Immature natural killer cell (primary cell): ENCODE measurements at places on chromosomes 1 and 21.

GRCh38 chr21:43758811-43759210, 17.3 kb downstream of the CSTB start:
- DNase-seq: no peak
- H3K27ac ChIP-seq: no peak overlapping the region
- H3K27me3 ChIP-seq: no peaks in the 10 kb centered on the region
- no peak overlapping the region for H3K4me3 ChIP-seq

GRCh38 chr1:223289621-223290020, 74.4 kb downstream of the SUSD4 start:
- H3K4me3 ChIP-seq: no peak overlapping the region
- H3K27ac ChIP-seq: no peak overlapping the region
- H3K36me3 ChIP-seq: no peaks in the 10 kb centered on the region
- H3K4me1 ChIP-seq: no peaks in the 10 kb centered on the region
- peaks cover 4% of the 10 kb centered on the region for H3K27me3 ChIP-seq

DNA sequence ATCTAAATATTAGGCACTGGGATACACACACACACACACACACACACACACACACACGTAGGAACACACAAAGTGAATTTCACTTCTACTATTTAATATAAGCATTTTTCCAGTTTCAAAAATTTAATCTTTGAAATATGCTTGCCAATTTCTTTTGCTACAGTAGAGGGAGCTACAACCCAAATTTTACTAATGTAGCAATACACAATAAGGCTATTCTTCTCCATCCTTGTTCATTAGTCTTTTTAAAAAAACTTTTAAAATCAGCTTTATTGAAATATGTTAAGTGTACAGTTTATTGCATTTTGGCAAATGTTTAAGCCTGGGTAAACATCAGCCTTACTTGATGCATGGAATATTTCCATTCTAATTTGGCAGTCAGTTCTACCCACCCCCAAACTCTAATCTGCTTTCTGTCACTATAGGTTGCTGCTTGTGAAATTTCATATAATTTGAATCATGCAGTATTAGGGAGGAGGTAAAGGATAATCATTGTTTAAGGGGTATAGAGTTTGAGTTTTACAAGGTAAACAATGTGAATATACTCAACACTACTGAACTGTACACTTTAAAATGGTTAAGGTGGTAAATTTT, 93.0 kb upstream of the TENT5C start:
- peak; percentile 14 for DNase-seq
- H3K4me1 ChIP-seq: no peaks in the 10 kb centered on the region
- no peak overlapping the region for H3K4me3 ChIP-seq
- H3K27ac ChIP-seq: no peak overlapping the region

GRCh38 chr1:1959459-1959839, 40.4 kb upstream of the TMEM52 start:
- no peaks in the 10 kb centered on the region for H3K36me3 ChIP-seq
- no peak for DNase-seq
- H3K27me3 ChIP-seq: peaks cover 14% of the 10 kb centered on the region
- no peak overlapping the region for H3K27ac ChIP-seq
- H3K4me3 ChIP-seq: no peak overlapping the region

- DNase-seq: no peak
- H3K4me3 ChIP-seq: no peak overlapping the region
- H3K27ac ChIP-seq: no peak overlapping the region
- peaks cover 13% of the 10 kb centered on the region for H3K36me3 ChIP-seq
- peaks cover 2% of the 10 kb centered on the region for H3K27me3 ChIP-seq
Measured at GRCh38 chr1:30984165-30984889, 75.8 kb upstream of the SDC3 start.

DNA sequence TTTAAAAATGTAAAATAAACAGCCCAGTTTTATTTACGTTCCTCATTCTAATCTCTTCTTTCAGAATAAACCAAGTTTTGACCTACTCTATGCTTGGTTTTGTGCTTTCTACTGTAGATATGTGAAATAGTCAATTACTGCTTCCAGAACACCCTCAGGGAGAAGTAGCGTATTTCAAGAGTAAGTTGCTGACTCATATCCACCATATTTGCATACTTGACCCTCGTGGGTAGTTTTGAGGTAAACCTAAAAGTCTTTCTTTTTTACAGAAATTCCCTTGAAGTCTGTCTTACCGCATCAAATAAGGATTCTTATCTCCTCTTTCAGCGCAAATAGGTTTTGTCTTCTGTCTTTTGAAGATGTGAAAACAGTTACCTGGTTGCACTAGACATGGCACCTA, 1.4 kb upstream of the OR2L3 start:
- H3K36me3 ChIP-seq: no peaks in the 10 kb centered on the region
- H3K27ac ChIP-seq: no peak overlapping the region
- H3K4me3 ChIP-seq: no peak overlapping the region
- DNase-seq: no peak

GRCh38 chr1:21909787-21910503, 27.2 kb downstream of the HSPG2 start:
- DNase-seq: no peak
- no peaks in the 10 kb centered on the region for H3K36me3 ChIP-seq
- H3K4me1 ChIP-seq: peaks cover 10% of the 10 kb centered on the region
- H3K27ac ChIP-seq: peak overlapping the region; percentile 11
- no peak overlapping the region for H3K4me3 ChIP-seq
- no peaks in the 10 kb centered on the region for H3K27me3 ChIP-seq

DNA sequence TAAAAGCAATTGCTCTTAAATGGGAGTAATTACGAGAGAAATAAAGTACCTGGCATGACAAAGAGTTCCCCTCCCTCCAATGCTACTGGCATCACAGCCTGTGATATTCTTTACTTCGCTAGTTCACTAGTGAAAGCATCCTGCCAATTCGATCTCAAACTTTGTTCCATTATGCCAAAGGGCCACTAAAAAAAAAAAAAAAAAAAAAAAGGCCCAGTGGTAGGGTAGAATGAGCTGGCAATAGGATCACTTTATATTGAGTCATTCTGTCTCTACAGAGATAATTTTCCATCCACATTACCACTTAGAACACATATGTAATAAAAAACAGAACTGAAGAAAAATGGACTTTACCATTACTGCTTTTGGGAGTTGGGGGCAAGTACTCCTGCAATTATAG, 11.2 kb downstream of the PUM1 start:
- H3K27me3 ChIP-seq: peaks cover 2% of the 10 kb centered on the region
- peak overlapping the region; percentile 69 for H3K27ac ChIP-seq
- DNase-seq: no peak
- no peak overlapping the region for H3K4me3 ChIP-seq

DNA sequence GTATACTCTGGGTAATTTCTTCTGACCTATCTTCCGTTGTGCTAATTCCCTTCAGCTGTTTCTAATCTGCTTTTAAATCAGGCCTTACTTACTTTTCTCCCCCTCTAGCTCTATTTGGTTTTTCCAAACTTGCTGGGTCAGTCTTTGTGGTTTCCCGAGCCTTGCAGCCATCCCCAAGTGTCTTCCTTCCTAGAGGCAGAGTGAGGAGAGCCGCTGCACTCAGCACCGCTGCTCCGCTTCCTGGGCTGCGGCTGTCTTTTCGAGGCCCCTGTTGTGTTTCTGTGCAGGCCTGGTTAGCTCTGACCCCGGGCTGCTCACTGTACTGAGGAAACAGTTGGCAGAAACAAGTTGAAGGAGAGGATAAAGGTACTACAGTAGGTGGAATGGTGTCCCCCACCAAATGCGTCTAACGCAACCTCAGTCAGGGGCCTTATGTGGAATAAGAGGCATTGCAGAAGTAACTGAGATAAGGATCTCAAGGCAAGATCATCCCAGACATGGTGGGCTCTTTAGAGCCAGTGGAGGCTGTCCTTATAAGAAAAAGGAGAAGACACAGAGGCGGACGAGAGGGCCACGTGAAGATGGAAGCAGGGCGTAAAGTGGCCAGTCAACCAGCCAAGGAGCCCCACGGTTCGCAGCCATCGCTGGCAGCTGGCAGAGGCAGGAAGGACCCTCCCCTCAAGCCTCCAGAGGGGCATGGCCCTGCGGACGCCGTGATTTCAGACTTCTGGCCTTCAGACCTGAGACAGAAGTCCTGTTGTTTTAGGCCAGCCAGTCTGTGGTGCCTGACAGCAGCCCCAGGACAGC, 10.5 kb downstream of the WNT9A start:
- no peak overlapping the region for H3K4me3 ChIP-seq
- DNase-seq: no peak
- H3K27ac ChIP-seq: no peak overlapping the region
- peaks cover 13% of the 10 kb centered on the region for H3K4me1 ChIP-seq

- peaks cover 16% of the 10 kb centered on the region for H3K4me1 ChIP-seq
- peak overlapping the region; percentile 88 for H3K27ac ChIP-seq
- H3K27me3 ChIP-seq: no peaks in the 10 kb centered on the region
- peaks cover 4% of the 10 kb centered on the region for H3K36me3 ChIP-seq
- peak overlapping the region; percentile 95 for H3K4me3 ChIP-seq
- DNase-seq: no peak
Measured at GRCh38 chr1:109283748-109284600, 1.0 kb upstream of the PSRC1 start.

GRCh38 chr21:45074048-45074817, at the start of gene ADARB1:
Gene ADARB1 (plus strand): TSS chr21:45074580. CDS start chr21:45171657, 97,077 bp downstream.
- peak within 1 kb of the TSS; percentile 97 for H3K4me3 ChIP-seq
- H3K36me3 ChIP-seq: no peaks in the 10 kb centered on the region
- H3K4me1 ChIP-seq: peaks cover 36% of the 10 kb centered on the region
- H3K27ac ChIP-seq: peak within 1 kb of the TSS; percentile 91
- peaks cover 15% of the 10 kb centered on the region for H3K27me3 ChIP-seq

- H3K27ac ChIP-seq: no peak overlapping the region
- no peaks in the 10 kb centered on the region for H3K36me3 ChIP-seq
- peaks cover 2% of the 10 kb centered on the region for H3K27me3 ChIP-seq
- DNase-seq: no peak
Measured at GRCh38 chr1:47930210-47930840, 66.9 kb downstream of the TRABD2B start.

- no peak for DNase-seq
- no peak overlapping the region for H3K4me3 ChIP-seq
- peaks cover 72% of the 10 kb centered on the region for H3K4me1 ChIP-seq
- peaks cover 17% of the 10 kb centered on the region for H3K36me3 ChIP-seq
- H3K27me3 ChIP-seq: peaks cover 16% of the 10 kb centered on the region
Measured at GRCh38 chr1:154223621-154224020, 2.9 kb downstream of the UBAP2L start.

DNA sequence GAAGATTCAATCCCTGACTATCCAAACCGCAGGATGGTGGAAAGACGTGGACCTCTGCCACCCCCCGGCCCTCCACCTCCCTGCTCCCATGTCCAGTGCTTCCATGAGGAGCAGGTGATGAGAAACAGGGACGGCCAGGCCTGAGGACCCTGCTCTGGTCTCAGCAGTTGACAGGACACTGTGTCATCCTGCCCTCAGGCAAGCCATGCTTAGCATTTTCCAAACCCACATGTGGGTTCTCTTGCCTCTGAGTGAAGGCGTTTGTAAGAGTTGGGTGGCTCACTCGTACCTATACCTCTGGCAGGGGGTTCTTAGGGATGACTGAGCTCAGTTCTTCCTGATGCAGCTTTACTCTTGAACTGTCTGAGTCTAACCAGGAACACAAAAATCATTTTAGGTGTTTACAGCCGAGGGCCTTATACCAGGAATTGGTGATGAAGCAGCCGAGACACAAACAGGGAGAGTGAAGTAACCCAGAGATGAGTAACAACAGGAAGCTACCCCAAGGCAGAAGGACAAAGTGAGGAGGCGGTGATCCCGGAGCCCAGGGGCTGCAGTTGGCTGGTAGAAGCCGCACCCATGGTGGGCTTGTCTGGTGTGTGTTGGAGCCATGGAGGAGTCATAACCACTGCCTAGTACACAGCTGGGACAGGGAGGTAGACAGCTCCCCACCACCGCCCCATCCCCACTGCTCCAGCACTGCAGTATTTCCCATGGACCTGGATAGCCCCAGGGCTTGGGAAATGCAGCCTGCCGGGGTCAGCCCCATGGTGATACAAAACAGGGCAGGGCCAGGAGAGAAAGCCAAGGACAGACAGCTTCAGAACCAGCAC, 21.4 kb downstream of the MYBPH start:
- no peak overlapping the region for H3K4me3 ChIP-seq
- no peak for DNase-seq
- H3K36me3 ChIP-seq: no peaks in the 10 kb centered on the region
- H3K27me3 ChIP-seq: peaks cover 7% of the 10 kb centered on the region

DNA sequence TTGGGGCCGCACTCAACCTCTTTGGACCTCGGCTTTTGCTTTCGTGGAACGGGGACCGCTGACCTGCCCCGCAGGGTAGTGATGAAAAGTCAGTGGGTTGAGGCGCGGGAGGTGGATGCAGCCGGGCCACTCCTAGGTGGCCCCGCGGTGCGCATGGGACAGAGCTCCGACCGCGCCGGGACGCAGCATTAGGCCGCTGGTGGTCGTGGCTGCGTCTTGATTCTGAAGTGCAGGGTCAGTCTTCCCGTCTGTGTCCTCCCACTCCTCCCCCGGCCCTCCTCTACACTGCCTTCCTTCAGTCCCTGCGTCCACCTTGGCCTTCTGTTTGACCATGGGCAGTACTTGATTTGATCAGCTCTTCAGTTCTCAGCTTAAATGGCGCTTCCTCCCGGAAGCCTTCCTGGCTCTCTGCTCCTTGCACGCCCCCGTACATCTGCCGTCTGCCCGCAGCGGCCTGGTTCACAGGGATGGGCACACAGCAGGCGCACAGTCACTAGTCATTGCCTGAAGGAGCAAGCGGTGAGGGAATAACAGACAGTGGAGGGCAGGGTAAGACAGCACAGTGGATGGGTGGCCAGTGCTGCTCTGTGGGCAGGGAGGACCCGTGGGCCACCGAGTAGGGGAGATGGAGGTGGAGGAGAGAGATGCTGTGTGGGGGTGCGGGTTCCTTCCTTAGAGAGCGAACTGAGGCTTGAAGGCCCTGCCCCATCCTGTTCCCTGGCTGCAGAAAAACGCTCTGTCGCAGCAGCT, 633 bp downstream of the THEMIS2 start:
- peak overlapping the region; percentile 96 for H3K27ac ChIP-seq
- DNase-seq: peak; percentile 41
- peak overlapping the region; percentile 98 for H3K4me3 ChIP-seq
- H3K36me3 ChIP-seq: peaks cover 3% of the 10 kb centered on the region
- H3K27me3 ChIP-seq: peaks cover 14% of the 10 kb centered on the region

DNA sequence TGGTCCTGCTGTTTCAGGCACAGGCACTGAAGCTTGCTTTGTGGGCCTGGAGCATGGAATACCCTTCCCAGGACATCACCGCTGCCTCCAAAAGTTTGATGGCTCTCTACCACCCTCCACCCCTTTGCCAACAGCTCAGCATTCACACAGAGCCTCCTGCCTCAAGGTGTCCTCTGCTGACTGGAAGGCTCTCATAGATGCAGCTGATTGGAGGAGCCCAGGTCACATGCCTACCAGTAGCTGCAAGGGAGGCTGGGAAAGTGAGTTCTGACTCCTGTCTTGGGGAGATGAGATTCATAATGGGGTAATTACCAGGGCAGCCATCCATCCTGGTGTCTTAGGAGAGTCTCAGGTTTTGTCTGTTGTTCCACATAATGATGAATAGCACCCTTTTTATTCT, 124.8 kb upstream of the GRIK3 start:
- no peak overlapping the region for H3K4me3 ChIP-seq
- H3K27ac ChIP-seq: no peak overlapping the region
- no peaks in the 10 kb centered on the region for H3K36me3 ChIP-seq
- peaks cover 1% of the 10 kb centered on the region for H3K27me3 ChIP-seq

- H3K36me3 ChIP-seq: peaks cover 6% of the 10 kb centered on the region
- H3K27me3 ChIP-seq: peaks cover 37% of the 10 kb centered on the region
- peaks cover 5% of the 10 kb centered on the region for H3K4me1 ChIP-seq
Measured at GRCh38 chr21:42433946-42434551, 30.3 kb downstream of the UBASH3A start.
